ENCODE measurements at places on chromosomes 16 and 17.

GRCh38 chr17:73027130-73027741 lies 65.3 kb downstream of the SLC39A11 start:
- DNase-seq = peak; percentile 72

DNA sequence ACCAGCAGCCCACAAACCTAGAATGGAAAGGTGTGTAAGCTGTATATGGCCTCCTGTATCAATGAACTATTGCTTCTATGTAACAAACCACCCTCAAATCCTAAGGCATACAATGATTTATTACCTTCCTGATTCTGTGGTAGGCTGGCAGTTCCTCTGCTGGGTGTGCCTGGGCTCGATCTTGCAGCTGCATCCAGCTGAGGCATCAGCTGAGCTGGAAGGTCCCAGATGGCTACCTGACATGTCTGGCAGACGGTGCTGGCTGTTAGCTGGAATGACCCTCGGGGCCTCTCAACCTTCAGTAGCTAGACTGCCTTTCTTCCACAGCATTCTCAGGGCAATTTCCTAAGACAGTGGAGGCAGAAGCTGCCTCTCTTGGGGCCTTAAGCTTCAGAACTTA lies 152.7 kb downstream of the RAB11FIP4 start:
- DNase-seq = no peak

GRCh38 chr17:2181206-2181896 lies 122.2 kb downstream of the SMG6 start:
- DNase-seq = peak; percentile 83

DNA sequence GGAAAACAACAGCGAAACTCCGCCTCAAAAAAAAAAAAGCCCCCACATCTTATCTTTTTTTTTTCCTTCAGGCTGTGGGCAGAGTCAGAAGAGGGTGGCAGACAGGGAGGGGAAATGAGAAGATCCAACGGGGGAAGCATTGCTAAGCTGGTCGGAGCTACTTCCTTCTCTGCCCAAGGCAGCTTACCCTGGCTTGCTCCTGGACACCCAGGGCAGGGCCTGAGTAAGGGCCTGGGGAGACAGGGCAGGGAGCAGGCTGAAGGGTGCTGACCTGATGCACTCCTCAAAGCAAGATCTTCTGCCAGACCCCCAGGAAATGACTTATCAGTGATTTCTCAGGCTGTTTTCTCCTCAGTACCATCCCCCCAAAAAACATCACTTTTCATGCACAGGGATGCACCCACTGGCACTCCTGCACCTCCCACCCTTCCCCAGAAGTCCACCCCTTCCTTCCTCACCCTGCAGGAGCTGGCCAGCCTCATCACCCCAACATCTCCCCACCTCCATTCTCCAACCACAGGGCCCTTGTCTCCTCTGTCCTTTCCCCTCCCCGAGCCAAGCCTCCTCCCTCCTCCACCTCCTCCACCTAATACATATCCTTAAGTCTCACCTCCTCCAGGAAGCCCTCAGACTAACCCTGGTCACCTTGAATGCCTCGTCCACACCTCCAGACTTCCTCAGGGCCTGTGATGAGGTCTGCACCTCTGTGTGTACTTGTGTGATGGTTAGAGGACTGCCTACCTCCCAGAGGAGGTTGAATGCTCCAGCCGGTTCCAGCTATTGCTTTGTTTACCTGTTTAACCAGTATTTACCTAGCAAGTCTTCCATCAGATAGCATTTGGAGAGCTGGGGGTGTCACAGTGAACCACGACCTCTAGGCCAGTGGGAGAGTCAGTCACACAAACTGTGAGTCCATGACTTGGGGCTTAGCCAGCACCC lies 1.2 kb upstream of the HBA1 start:
- DNase-seq = no peak

DNA sequence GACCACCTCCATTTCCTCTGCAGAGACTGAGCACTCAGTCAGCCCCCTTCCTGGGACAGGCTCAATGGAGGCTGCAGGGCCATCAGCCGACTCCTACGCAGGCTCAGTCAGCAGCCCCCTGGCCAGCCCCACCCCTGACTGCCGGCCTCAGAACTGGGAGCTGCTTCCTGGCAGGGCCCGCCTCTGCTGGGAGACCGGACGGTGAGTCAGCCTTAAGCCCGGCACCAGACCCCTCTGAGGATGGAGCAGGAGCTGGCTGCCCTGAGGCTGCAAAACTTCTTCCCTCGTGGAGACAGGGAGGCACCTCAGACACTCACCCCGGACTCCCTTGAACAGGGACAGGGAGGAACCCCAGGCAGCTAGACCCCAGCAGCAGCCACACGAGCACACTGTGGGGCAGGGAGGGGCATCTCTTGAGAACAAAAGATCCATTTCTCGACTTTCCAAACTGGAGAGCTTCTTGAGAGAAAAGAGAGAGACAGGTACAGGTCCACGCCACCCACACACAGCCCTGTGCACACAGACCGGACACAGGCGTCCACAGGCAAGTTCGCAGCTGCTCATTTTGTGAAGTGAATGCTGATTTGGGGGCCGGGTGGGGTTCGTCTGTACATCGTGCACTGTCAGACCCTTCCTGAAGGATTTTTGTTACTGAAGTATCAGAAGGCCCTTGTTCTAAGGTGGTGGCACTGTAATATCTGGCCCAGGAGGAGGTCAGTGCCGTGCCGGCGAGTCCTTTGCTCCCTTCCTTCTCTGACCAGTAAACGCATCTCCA lies 1.3 kb upstream of the TUBB3 start:
- peak; percentile 75 for DNase-seq

DNA sequence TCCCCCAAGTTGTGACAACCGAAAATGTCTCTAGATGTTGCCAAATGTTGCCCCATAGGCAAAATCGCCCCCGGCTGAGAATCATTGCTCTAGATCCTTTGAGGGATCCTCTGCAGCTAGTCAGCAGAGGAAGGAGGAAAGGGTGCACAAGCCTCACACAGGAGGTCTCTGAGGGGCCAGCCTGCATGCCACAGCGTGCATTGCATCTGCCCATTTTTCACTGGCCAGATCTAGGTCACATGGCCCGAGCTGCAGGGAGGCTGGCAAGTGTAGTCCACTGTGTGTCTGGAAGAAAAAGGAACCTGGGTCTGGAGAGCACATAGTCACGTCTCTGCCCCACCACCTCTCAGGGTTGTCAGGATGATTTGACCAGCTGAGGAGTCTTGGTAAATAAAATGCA lies 138.2 kb downstream of the CCT6B start:
- no peak for DNase-seq

DNA sequence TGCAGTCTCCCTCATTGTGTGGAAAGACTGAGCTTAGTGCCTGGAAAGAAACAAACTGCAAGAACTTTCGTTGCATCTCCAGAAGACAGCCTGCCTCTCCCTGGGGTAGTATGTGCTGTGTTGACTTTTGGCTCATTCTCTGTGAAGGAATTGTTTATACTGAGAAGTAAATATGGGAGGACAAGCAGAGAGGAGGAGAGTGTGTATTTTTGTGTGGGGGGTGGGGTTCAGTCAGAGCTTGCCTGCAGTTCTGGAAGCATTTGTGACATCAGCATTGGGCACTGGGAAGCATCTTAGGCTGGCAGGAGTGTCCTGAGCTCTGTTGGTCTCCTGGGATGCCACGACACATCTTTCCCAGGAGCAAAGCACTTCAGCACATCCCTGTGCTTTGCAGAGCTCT lies 147.9 kb downstream of the HS3ST3B1 start:
- no peak for DNase-seq

GRCh38 chr16:63702981-63703590 lies 1418.8 kb downstream of the CDH11 start:
- DNase-seq = no peak

- no peak for DNase-seq
Measured at GRCh38 chr17:55168958-55169687, 95.6 kb upstream of the HLF start.

GRCh38 chr16:1942047-1942809 lies 771 bp downstream of the MSRB1 start:
- DNase-seq = no peak

DNA sequence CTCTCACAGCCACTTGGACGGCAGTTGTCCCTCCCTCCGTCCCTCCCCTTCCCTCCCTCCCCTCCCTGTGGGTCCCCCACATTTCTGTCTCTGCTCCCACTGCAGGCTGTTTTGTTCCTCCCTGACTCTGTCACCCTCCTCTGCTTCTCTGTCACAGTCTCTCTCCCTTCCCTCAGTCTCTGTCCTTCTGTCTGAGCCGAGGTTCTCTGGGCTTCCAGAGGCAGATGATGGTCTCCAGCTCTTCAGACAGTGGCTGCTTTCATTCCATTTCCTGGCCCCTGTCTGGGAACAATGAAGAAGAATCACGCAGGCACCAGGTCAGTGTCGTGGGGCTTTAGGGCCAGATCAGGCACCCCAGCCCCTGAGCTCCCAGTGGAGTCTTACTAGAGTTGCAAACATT lies 8.8 kb upstream of the CYB561 start:
- DNase-seq = no peak

DNA sequence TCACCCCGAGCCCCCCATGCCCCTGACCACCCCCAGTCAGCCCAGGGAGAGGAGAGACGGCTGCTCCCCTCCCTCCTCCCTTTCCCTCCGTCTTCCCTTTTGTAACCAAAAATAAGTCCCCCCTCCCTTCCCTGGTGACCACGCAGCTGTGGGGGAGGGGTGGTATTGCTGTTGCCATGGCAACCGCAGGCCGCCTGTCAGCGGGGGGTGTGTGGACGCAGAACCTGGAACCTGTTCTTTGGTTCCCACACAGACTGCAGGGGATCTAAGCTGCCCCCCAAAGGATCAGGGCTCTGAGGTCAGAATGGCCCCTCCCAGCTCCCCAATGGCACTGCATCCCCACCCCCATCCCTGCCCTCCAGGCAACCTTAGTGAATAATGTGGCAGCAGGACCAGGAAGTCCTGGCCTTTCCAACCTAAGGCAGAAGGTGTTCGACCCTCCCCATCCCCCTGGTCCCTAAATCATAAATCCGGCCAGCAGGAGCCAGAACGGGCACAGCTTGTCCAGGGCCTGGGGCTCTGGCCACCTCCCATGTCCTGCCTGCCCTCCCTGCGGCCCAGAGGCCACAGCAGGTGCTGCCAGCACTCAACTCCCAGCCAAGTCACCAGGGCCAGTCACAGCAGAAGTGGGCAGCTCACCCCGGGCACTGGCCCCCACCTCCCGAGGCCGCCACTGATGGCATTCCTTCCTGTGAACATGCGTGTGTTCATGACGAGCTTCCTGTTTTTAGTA lies 12.0 kb downstream of the CA4 start:
- DNase-seq = no peak

- no peak for DNase-seq
Measured at GRCh38 chr17:31561469-31562375, 170.2 kb downstream of the RAB11FIP4 start.

- DNase-seq = no peak
Measured at GRCh38 chr17:1260770-1261161, 9.5 kb upstream of the BHLHA9 start.

GRCh38 chr16:46830902-46831647 lies at the start of gene C16orf87:
TSS of gene C16orf87 (minus strand) at chr16:46831180. CDS start at chr16:46831149, 31 bp downstream.
- DNase-seq = peak; percentile 68

DNA sequence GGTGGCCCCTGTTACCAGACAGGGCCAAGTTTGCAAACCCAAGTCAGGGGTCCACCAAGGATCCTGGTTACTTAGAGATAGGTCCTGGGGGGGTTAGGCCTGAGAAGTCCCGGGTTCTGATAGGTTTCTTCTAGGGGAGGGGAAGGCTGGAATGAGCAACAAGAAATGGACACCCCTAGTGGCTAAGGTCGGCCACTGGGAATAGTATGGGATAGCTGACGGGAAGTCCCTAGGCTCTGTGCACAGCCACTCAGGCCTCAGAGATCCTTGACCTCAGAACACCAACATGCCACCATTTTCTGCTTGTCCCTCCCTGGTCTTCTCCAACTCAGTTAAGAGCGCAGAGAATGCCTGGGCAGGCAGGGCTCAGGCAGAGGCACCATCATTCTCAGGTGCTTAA lies 13.4 kb downstream of the TK2 start:
- no peak for DNase-seq

DNA sequence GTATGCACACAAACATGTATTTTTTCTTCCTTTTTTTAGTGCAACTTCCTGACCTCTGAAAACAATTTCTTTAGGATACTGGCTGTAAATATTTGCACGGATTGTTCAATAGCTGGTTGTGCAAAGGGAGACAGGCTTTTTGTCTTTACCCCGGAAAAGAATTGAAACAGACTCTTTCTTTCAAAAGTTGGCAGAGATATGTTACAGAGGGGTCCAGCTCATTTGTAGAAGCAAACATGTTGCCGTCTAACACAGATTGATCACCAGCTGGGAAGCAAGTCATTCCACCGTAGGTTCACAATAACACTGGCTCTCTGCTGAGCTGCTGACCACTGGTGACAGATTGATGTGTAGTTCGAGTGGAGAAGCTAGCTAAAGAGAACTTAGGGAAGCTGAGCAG lies 130.9 kb downstream of the STX8 start:
- DNase-seq = no peak

DNA sequence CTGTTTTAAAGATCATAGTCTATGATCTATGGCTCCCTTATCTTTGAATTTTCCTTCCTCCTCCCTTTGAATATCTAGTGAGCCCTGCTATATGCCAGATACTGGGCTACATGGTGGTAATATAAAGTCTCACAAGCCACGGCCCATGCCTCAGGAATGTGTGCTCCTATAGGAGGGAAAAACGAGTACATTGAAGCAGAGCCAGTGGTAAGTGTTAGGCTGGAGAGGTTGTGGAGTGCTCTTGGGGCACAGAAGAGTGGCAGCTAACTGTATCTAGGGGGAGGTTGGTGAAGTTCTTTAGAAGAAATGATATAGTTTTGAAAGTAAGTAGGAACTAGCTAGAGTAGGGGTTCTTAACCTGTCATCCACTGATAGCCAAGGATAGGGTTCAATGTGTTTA lies 105.8 kb upstream of the PMFBP1 start:
- no peak for DNase-seq

DNA sequence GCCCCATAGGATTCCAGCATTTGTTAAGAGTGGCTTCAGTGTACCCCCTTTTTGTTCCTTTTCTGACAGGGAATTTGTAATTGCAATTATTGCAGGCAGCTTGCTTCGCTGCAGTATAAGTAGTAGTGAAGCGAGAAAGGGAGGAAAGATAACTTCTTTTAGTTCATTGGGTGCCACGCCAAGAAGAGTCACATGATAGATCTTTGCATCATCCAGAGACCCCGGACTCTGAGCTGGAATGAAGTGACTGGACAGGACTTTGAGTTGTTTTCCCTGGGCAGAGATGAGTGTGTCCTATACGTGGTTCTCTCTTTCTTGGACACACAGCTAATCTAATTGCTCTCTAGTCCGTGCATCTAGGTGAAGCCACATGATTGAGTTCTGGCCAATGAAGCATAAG lies 44.8 kb upstream of the PMFBP1 start:
- DNase-seq = no peak

- DNase-seq = no peak
Measured at GRCh38 chr17:70295329-70295728, 126.0 kb downstream of the KCNJ2 start.
